AG10803 (cell line): ENCODE measurements at places on chromosomes 2 and 18.

- no peak for DNase-seq
Observed at GRCh38 chr2:219864154-219864553, 236.7 kb downstream of the SLC4A3 start.

- DNase-seq, result peak; percentile 13
Observed at GRCh38 chr2:230343747-230344146, 16.8 kb downstream of the SP140L start.

DNA sequence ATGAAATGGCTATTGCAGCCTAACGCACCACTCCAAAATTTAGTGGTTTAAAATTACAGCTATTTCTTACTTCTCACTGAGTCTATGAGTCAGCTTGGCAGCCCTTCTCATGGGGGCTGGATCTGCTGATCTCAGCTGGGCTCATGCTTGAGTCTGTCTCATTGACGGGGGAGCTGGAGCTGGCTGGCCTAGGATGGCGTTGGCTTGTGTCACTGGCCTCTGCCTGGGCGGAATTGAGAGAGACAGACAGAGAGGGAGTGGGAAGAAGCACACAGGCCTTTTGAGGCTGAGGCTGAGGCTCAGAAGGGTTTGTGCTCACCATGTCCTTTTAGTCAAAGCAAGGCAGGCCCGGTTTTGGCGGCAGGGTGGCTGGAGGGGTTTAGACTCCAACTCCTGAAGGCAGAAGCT lies 412.1 kb upstream of the MYT1L start:
- peak; percentile 1 for DNase-seq

DNA sequence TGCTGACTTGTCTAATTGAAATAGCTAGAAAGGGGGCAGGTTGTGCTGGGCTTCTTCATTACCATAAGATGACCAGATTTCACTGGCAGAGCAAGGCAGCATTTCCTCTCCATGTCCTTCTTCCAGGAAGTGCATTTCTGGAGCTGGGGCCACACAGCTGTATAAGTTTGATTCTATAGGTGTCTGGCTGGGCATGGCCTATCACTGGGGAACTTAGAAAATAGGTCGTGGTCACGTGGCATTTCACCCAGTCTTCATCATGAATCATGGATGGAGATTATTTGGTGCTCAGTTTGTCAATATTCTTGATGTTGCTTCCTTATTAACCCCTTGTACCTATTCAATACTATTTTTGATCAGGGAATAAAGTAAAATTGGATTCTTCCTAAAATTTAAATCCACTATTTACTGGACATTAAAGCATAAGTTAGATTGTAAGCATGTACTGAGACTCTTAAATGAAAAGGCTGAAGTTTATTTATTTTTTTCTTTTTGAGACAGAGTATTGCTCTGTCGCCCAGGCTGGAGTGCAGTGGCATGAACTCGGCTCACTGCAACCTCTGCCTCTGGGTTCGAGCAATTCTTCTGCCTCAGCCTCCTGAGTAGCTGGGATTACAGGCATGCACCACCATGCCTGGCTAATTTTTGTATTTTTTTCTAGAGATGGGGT lies 49.5 kb upstream of the TMEM87B start:
- DNase-seq, result no peak

DNA sequence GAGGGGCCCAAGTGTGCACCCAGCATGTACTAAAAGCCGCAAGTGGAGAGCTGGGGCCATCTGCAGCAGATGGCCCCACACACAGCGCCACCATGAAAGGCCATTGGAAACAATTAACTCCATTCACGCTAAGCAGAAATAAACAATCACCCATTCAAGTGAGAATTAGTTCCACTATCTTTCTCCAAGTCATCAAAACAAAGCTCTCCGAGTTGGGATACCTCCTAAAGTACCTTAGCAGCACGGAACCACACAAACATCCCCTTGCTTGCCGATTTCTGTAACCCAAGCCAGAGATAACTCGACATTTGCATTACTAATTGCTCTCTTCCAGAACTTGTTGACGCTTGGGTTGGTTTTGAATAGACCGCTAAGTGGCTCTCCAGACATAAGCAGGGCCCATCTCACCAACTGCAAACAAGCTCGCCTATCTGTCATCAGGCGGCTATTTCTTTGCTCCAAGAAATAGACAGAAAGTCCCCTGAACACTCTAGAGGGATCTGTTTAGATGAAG lies 840.6 kb upstream of the SALL3 start:
- DNase-seq, result no peak

- DNase-seq, result peak; percentile 81
Observed at GRCh38 chr2:23617167-23617810, 232.3 kb downstream of the KLHL29 start.

GRCh38 chr2:142037744-142038143 lies 93.1 kb downstream of the LRP1B start:
- DNase-seq, result no peak

DNA sequence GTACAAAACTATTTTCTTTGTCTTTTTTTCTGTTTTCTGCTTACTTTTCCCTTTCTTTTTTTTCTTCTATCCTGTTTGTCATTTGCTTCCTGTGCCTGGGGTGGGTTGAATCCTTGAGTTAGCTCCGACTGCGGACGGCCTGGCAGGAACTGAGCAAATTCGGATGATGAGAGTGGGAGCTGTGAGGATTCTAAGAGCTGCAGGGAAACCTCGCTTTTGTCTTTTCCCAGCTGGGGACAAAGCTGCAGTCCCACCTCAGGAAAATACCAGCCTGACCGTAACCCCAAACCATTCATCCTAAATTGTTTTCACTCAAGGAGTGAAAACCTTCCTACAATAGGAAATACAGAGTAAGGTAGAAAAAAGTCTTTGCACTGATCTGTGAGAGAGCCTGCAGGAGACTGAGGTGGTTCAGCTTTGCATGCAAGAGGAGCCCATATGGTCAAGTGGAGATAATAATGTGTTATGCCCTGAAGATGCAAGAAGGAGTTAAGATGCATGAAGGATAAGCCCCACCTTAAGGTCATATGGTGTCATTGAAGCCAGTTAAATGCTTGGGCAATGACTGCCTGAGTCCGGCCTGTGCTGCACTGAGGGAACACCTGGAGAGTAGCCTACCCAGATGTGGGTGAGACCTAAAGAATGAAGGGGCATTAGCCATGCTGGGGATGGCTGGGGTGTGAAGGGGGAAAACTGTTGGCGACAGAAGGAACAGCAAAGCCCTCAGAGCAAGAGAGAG lies 31.7 kb upstream of the ARL4C start:
- DNase-seq, result no peak

GRCh38 chr2:200342654-200343053 lies 36.2 kb downstream of the SPATS2L start:
- no peak for DNase-seq

DNA sequence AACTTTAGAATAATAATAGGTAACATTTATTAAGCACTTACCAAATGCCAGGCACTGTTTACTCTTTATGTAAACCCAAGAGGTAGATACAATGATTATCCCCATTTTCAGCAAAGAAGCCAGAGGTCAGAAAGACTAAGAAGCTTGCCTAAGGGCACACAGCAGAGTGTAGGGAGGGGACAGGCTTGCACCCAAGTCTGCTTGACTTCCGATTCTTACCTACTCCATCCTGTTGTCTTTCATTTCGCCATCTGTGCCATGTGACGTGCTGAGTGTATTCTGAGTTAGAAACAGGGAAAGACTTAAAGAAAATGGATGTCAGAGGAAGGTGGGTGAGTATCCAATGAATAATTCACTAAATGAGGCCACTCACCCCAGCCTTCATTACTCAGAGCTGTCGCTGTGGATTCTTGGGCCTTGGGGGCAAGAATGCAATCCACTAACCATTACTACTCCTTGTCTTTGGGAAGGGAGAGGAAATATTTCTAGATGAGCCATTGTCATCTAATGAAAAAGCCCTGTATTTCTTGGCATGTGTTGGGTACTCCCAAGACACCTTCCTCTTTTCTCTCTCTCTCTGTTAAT lies 76.4 kb upstream of the BCL11A start:
- no peak for DNase-seq

GRCh38 chr2:226310146-226310545 lies 489.5 kb downstream of the IRS1 start:
- peak; percentile 32 for DNase-seq

DNA sequence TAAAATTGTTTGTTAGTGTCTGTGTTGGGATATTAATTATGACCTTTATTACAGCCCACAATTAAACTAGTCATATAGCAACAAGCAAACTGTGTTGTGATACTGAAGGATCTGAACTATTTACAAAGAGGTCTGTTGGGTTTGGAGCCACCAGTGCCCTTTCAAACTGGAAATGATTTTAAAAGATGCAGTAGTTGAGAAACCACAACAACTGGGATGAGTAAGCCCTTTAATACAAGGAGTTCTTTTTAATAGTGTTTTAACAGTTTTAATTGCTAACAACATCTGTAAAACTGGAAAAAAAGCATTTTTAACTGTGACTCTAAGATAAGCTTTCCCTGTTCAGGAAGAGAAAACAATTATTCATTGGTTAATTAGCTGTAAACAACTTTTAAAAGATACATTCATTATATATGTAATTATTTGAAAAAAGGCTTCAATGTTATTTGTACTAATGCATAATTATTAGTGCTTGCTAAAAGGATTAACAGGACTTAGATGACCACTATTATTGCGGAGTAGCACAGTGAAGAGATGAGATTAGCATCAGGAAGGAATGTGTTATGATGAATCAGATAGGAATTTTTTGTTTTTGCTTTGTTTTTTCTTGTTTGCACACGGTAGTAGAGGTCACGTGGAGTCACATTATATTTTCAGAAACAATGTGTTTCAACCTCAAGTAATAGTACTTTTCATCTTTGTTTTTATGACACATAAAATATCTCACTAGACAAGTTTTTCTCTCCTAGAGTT lies 392.7 kb upstream of the FANCL start:
- peak; percentile 3 for DNase-seq

GRCh38 chr18:57533006-57533867 lies 53.3 kb downstream of the FECH start:
- DNase-seq, result no peak

DNA sequence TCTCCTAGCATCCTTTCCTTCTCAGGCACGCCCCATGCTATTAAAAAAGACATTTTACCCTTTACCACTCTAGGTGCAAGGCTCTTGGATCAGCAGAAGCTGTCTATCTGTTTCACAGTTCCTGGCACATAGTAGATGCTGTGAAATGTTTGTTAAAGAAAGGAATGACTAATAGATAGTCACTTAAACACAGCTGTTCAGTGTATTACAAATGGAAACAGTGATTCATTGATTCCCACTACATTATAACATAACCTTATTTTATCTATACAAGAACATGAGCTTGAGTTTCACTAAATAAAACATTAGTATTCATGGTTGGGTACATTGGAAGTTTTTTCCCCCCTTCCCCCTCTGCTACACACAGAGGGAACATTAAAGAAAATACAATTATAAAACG lies 142.1 kb downstream of the ASXL3 start:
- DNase-seq, result peak; percentile 3

GRCh38 chr2:1723397-1724042 lies 20.8 kb downstream of the PXDN start:
- no peak for DNase-seq

- DNase-seq, result no peak
Observed at GRCh38 chr2:60368456-60368855, 185.0 kb downstream of the BCL11A start.

- DNase-seq, result no peak
Observed at GRCh38 chr2:3483986-3484960, 35.1 kb downstream of the ADI1 start.

DNA sequence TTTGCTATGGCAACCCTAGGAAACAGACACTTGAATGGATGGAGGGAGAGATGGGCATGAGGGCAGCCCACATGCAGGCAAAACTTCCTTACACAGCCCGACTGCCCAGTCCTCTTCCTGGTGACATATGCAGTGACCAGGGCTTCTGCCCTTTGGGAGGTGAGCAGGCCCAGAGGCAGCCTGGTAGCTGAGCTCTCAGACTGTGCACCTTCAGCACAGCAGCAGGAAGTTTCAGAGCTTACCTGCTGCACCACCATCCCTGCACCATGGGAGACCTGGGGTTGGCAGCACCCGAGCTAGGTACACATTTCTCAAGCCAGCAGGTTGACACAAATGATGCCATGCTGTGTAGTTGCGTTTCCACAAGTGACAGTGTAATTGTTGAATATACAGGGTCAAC lies 97.6 kb upstream of the LMAN1 start:
- DNase-seq, result no peak

GRCh38 chr2:200095436-200095835 lies 140.1 kb downstream of the MAIP1 start:
- DNase-seq, result no peak

DNA sequence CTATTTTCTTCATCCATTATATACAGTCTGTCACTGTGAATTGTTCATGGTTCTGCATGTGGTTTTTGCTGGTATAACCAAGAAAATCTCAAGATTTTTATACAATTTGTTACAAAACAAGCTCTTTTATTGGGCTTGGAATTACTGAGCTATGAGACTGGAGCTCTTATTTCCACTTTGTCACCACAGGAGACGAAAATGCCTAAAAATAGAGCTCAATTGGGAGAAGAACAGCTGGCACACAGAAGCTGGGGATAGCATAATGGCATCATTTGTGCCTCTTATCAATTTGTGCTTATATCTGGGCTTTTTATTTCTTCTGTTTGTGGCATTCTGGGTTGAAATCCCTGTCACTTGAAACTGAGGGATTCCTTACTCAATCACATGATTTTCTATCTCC lies 219.1 kb downstream of the CALCRL start:
- no peak for DNase-seq

DNA sequence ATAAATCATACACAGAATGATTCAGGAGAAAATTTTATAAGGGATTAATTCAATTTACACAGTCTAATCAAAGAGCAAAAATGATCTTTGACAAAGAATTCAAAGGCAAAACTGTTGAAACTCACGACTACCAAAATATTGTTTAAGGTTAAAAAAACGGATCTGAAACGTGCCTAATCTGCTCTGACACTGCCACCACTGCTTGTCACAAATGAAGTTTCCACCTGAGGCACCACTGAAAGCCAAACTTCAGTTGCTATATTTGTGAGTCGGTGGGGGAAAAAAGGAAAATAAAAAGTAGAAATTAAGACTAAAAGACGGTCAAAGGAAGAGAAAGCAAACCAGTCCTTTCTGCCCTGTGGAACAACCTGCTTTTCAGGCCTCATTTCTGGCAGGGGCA lies 140.6 kb upstream of the DNMT3A start:
- no peak for DNase-seq

DNA sequence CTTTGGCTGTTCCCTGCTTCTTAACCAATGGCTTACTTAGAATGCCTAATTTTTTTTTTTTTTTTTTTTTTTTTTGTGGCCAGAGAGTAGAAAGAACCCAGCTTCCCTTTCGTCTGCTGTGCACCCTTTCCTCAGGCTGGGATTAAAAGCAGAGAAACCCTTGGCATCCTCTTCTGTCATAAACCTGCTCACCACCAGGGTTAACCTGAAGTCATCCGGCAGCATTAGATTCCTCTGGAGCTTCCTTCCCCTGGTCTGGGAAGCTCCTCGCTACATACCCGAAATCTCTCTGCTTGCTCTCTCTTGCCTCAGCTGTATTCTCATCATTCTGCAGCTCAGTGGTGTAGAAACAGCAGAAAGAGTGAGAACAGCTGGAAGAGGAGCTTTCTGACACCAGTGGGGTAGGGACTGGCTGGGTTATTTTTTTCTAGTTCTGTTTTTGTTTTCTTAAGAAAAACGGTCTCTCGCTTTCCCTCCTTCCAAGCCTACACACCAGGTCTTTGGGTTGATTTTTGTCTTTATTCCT lies 339.0 kb upstream of the MEIS1 start:
- DNase-seq, result no peak

GRCh38 chr2:37827911-37828511 lies 97.1 kb upstream of the RMDN2 start:
- peak; percentile 93 for DNase-seq

- peak; percentile 88 for DNase-seq
Observed at GRCh38 chr2:26008851-26009566, 24.9 kb upstream of the RAB10 start.

GRCh38 chr2:60331115-60331809 lies 222.2 kb downstream of the BCL11A start:
- no peak for DNase-seq
